ENCODE measurements at places on chromosomes 16 and 17. TPM values are rescaled to one million over a fixed set of nuclear protein-coding genes. Genes with fewer than 3 reads are reported as not detected.

The CACNG3 gene
- not detected for total RNA-seq

The SLC35G6 gene
- not detected for total RNA-seq

The CDC42EP4 gene
- 31.0 TPM for total RNA-seq

The SLC12A3 gene
- total RNA-seq = 0.09 TPM

The TNFRSF17 gene
- 0.17 TPM for total RNA-seq

The PSMD7 gene
- 33.7 TPM for total RNA-seq

The MYO15B gene
- total RNA-seq = 34.4 TPM

The MLLT6 gene
- 22.8 TPM for total RNA-seq

The GPR142 gene
- total RNA-seq = 0.08 TPM

The CDH13 gene
- 0.75 TPM for total RNA-seq

The KARS1 gene
- total RNA-seq = 65.5 TPM

The TBC1D3I gene
- 0.17 TPM for total RNA-seq

The OTOA gene
- total RNA-seq = 0.05 TPM

The CHST5 gene
- total RNA-seq = not detected

The CCNF gene
- 1.8 TPM for total RNA-seq

The BOLA2 gene
- 16.2 TPM for total RNA-seq

The ADAD2 gene
- 0.33 TPM for total RNA-seq

The DNAAF8 gene
- total RNA-seq = 0.42 TPM

The KRTAP4-4 gene
- not detected for total RNA-seq

The EPX gene
- total RNA-seq = 10.0 TPM

Measured in liver (tissue), 10 donors.